HT-29 (cell line): ENCODE measurements at places on chromosomes 6 and 20.

DNA sequence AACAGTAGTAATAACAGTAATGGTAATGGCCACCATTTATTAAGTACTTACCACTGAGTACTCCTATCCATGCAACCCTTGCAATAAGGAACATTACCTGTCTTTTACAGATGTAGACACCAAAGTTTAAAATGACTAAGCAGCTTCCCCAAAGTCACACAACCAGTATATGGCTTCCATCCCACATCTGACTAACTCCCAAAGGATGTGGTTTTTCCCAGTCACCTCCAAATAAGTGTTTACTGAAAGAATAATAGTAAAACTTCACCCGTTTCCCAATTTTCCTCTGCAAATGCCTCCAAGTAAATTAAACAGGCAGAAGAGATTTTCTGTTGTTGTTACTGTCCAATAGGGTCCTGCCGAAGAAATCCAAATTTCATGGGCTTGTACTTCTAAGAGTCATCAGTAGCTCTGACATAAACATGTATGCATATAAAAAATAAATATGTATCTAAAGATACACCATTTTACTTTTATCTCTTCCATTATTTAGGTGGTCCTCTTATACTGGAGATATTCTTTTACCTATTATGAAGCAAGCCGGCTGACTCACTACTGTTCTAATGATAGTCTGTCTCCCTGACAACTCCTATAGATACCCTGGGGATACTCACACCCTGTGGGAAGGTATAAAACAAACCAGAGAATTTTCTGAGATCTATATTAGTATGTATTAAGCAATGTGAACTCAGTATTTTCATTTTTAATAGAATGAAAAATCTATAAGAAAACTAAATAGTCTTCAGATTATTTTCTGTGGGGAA lies 77.9 kb upstream of the ID4 start:
- DNase-seq = no peak

DNA sequence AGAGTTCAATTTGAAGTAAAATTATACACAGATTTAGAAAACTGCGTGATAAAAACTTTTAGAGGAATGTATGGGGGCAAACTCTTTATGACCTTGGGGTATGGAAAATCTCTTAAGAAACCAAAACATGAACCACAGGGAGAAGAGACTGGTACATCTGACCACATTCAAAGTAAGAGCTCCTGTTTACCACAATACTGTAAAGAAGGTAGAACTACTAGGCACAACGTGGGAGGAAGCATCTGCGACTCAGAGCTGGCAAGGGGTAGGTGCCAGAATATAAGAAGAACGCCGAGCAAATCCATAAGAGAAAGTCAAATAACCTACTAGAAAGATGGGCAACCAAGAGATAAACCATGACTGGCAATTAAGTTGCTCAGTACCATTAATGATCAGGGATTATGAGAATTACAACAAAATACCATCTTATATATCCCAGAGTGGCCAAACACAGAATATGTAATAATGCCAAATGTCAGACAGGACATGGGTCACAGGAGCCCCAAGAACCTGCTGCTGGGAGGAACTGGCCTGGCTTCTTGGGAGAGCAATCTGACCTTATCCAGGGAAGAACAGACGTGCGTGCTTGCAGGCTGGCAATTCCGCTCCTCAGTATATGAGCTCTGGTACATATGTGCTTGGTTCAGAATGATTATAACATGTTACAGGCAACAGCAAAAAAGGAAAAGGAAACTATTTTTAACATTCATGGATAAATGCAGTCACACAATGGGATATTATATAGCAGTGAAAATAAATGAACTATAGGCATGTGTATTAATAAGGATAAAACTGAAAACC lies 50.2 kb downstream of the INSM1 start:
- DNase-seq = no peak

GRCh38 chr6:81895511-81896185 lies 143.2 kb upstream of the TENT5A start:
- DNase-seq = no peak

DNA sequence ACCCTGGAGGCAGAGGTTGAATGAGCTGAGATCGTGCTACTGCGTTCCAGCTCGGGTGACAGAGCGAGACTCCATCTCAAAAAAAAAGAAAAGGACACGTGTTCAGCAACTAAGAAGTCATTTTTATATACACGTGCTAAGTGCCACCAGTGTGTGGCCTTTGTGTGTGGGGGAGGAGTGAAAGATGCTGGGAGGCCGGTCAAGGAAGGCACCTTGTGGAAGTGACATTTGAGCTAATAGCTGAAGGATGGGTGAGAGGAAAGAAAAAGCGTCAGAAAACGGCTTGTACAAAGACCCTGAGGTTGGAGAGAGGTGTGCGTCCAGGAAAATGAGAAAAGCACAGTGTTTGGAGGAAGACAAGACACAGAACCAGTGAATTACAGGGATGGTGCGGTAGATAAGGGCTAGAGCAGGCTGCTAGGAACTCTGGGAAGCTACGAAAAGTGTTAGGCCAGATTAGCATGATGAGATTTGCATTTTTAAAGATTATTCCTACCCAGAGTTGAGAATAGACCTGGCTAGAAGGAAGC lies 11.6 kb downstream of the RREB1 start:
- no peak for DNase-seq

- no peak for DNase-seq
Observed at GRCh38 chr6:43639984-43640800, 4.6 kb downstream of the MAD2L1BP start.

DNA sequence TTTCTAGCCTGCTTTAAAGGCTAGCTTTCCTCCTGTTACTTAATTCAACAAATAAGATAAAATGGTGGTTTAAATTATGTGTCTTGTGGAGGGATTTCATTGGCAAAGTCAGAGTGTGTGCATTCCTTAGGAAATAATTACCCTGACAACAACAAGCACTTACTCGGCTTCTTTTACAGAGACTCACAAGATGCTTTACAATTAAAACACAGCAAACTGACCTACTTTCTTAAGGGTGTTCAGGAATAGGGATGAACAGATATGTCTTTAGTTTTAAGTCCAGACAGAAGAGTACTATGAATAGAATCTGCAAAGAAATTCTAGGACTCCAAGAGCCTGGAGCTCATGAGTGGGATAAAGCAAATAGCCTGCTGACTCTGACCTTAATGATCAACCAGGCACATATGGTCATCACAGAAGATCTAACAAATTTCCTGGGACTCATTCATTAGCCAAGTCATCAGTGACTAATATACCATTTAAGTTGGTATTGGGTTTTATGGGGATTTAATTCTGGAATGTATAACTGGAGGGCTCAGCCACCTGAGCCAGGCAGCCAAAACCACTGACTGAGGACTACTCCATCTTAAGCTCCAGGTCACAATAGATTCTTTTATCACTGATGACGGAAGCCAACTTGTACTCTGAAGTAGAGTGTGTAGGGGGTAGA lies 161.8 kb upstream of the RIMS1 start:
- DNase-seq = no peak

DNA sequence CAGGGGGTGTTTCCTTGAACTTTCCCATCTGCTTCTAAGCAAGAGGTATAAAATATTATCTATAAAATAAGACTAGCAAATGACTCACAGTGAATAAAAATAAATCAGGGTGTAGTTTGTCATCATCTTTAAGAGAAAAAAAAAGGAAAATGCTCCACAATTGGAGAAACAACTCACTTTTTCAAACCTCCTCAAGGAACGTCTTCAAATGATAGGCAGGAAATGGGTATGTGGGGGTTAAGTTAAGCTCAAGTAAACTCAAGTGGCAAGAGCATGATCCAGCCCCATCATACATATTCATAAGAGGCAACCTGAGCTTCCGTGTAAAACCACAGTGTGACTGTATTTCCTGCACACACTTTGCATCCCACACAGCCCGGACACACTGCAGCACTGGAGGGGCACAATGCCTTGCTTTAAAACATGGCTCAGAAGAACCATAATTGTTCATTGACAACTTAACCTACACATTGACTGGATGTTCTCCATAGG lies 58.5 kb upstream of the CEP85L start:
- no peak for DNase-seq

GRCh38 chr6:41186031-41186562 lies 14.9 kb downstream of the TREML2 start:
- no peak for DNase-seq

GRCh38 chr20:63471981-63472831 lies at the start of gene KCNQ2:
TSS of gene KCNQ2 (minus strand) at chr20:63472655. CDS start at chr20:63472463, 192 bp downstream.
- no peak for DNase-seq

DNA sequence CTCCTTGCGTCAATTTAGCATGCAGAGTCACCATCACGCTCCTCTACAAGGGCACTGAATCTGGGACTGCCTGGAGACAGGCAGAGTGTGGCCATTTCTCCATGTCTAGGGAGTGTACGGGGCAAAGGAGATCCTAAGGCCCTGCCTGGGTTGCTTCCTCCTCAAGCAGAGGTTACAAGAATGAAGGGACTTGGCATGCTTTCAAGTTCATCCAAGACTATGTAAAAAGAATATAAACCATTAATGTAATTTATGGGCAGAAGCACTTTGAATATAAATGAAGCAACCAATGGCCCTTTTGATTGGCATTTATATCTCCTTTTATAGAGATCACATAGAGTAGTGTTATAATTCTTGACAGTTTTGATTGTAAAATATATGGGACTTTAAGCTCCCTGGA lies 137.5 kb downstream of the BTBD3 start:
- no peak for DNase-seq

DNA sequence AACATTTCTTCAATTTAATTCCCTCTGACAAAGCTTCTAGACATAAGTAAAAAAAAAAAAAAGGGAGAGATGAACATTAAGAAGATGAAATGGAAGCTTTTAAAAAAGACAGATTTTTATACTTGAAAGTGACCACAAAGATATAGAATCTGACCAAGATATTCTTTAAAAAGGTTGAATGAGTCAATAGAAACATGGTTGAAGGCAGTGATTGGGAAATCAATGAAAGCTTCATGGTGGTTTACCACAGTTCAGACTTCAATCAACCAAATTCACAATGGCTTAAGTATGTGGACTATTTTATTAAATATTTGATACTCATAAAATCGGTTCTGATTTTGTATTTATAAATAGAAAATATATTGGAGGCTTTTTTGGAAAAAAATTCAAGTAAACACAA lies 248.4 kb upstream of the HSF2 start:
- DNase-seq = no peak

GRCh38 chr6:29602564-29603361 lies 17.8 kb downstream of the OR2H2 start:
- DNase-seq = no peak

GRCh38 chr6:161268531-161269210 lies 5.2 kb downstream of the AGPAT4 start:
- no peak for DNase-seq

GRCh38 chr6:36980876-36981619 lies 4.9 kb downstream of the MTCH1 start:
- DNase-seq = no peak

GRCh38 chr6:154266560-154267099 lies 90.0 kb downstream of the IPCEF1 start:
- no peak for DNase-seq

DNA sequence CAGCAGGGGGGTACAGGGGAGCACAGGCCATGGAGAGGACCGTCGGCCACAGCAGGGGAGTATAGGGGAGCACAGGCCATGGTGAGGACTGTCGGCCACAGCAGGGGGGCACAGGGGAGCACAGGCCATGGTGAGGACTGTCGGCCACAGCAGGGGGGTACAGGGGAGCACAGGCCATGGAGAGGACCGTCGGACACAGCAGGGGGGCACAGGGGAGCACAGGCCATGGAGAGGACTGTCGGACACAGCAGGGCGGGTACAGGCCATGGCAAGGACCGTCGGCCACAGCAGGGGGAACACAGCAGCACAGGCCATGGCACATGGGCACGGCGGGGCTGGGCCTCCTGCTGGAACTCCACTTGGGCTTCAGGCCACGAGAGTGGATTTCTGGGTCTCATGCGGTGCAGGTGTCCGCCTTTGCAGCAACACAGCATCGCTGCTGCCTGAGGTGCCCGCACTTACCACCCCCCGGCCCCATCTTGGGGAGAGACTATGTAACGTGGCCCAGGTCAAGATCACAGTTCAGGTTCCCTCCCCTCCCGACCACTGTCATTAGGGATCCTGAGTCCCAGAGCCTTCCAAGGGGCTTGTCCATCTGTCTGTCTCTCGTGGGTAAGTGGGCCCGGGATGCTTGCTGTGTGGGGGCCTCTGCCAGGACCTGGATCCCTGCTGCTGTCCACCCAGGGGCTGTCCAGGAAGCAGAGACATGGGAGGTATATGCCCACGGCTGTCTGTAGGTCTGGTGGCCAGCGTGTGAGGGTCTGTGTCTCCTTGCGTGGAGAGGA lies 2.5 kb downstream of the NPBWR2 start:
- DNase-seq = no peak

GRCh38 chr6:106724848-106725247 lies 95.5 kb downstream of the QRSL1 start:
- DNase-seq = no peak

GRCh38 chr6:21893793-21894192 lies 300.2 kb downstream of the SOX4 start:
- no peak for DNase-seq

GRCh38 chr6:105890521-105891244 lies 195.5 kb upstream of the PRDM1 start:
- DNase-seq = peak; percentile 10

DNA sequence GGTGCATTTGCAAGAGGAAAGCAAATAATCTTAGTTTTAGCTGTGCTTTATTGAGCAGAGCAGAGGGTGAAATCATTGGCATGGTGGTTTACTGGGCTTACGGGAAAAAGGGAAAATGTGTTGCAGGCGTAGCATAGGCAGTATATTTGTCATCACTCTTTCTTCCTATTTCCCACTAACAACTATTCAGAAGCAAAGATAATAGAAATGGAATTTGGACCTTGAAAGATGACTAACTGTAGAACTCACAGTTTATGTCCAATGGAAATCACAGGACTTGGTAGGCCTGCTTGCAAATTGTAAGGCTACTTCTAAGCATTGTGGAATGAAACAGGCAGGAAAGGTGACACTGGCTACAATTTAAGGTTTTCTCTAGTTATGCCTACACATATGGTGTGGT lies 611.9 kb upstream of the MAN1A1 start:
- no peak for DNase-seq

- no peak for DNase-seq
Observed at GRCh38 chr6:10522929-10523573, 1.9 kb downstream of the GCNT2 start.

- no peak for DNase-seq
Observed at GRCh38 chr20:59680852-59681251, 76.5 kb downstream of the PHACTR3 start.

DNA sequence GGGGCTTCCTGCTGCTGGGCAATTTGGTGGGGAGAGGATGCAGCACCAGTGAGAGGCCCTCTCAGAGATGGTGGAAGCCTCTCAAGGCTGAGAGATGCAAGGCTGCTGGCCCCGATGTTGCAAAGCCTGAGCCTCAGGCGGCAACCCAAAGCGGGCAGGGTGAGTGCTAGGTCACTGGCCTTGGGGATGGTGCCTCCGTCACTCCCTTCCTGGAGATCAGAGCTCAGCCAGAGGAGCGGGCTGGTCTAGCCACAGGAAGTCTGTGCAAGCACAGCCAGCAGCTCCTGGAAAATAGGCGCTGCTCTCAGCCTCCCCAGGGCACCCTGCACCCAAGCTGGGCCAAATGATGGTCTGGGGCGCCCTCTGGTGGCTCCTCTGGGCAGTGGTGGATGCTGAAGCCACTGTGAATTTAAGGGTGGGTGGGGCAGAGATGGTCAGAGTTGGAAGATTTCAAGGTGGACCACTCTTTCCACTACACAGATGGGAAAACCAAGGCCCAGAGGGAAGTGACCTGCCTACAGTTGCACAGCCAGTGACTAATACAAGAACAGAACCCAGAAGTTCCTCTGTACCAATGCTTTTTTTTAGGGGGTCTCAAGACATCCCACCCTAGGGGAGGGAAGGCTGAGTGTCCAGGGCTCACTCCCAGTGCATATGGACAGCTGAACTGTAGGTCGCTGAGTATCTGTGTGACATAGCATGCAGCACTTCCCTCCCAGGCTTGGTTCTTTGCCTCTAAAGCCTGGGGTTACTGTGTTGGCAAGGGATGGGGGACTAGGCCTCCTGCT lies 20.8 kb downstream of the C20orf203 start:
- peak; percentile 95 for DNase-seq
